CD4-positive, alpha-beta T cell (primary cell): ENCODE measurements at places on chromosomes 1 and 21.

- no peak for DNase-seq
Measured at GRCh38 chr1:22428672-22429071, 23.0 kb upstream of the ZBTB40 start.

DNA sequence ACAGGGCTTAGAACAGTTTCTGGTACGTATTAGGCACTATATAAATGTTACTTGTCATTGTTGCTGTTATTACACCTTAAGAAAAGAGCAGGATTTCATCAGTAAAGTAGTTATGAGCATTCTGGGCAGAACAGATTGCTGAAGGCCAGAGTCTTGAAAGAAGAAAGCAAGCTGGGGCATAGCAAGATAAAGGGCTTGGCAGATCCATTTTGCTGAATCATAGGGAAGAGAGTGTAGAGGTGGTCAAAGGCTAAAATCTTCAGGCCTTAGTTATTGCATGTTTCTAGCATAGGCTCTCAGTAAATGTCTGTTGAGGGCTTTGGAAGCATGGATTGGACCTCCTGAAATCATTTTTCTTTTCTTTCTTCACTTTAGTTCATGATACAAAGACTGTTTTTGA, 67.5 kb downstream of the PLA2G4A start:
- no peak for DNase-seq

DNA sequence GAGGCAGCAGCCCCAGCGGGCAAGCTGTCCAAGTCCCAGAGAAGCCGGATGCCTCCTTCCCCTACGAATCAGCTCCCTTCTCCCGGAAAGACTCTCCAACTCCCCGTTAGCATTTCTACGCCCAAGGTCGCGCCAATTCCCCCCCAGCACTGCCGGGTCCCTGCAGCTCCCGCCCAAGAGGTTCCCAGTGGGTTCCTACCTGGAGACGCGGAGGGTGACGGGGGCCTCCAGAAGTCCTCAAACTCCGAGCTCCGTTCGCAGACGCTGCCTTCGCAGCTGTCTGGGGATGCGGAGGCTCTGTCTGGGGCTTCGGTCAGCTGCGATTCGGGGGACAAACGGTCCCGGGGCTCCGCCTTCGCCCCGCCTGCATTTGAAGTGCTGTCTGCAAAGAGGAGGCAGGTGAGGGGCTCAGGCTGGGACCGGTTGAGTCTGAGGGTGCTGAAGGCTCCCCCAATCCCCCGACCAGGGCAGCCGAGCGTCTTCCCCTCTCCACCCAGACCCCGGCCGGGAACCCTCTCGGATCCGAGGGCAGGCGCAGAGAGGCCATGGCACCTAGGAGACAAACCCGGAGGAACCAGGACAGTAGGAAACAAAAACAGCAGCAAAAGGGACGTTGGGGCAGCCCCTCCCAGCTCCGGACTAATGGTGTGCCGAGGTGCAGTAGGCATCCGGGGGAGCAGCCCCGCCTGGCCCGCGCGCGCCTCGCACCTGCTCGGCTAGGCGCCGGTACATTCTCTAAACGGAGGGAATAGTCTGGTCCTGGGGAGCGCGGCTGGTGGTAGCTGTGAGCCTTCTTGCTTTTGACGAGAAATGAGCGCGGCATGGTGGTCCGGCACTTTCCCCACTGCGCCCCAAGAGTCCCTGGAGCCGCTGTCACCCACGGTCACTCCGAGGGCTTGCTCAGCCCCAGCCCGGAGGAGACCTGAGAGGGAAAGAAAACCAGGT, 3.8 kb downstream of the GFI1 start:
- peak; percentile 65 for DNase-seq

DNA sequence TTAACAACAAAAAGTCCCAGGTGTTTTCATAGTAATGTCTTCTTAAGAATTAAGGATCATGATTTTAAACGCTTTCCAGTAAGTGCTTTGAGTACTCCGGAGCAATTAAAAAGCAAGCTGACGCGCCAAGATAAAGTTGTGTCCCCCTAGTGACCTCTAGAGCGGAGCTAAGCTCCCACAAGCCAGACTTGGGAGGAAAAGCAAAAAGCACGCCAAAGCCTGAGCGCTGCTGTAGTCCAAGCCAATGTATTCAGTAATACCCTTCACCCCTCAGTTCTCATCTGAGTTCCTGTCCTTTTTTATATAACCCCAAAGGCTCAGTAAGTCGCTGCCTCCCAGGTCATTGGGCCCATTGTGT, 3.5 kb upstream of the SLC44A5 start:
- DNase-seq: no peak

GRCh38 chr1:247060771-247061170, 17.8 kb downstream of the ZNF670 start:
- DNase-seq: no peak

DNA sequence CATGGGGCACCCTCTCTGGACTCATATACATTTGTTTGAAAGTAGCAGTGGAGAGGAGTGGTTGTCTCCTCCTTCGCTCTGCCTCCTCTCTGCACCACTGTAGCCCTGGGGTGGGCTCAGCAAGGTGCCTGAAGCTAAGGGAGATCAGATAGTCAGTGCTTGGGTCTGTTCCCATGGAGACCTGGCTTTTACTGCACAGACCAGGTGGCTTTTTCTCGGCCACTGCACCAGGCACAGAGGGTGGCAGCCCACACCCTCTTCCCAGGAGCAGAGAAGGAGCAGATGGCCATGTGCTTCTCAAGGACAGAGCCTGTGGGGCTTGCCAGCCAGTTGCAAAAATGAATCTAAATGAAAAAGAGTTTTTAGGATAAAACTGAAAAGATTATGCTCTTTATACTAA, 123.4 kb upstream of the KCNK1 start:
- DNase-seq: no peak

DNA sequence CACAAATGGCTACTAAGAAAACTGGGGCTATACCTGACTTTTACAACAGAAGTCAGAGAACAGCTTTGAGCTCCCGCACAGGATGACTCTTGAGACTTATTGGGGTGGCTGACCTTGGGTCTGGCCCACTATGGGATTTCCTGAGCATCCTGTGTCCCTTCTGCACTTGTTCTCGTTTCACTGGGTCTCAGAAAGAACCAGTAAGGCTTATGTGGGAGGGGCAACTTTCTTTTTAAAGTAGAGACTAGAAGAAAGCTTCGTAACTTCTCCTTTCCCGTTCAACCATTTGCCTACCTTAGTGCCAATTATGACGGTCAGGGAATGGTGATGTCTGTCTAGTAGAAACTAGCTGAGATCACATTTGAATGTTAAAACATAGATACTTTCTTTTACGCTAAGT, 59.5 kb upstream of the C1orf105 start:
- DNase-seq: no peak

DNA sequence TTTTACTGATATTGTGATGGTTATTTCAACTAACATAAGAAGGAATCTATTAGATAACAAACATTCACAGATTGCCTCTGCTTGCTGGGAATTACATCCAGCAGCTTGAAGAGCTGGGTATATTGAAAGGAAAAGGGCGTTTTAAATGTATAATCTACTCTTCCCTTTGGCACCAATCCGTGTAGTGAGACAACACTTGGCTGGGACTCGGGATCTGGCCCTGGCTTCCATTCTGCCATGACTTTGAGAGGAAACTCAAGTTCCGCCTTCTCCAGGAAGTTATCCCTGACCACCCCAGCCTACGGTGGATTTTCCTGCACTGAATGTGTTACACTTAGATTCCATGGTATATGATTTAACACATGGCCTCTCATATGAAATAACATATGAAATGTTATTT, 86.9 kb upstream of the UBE2U start:
- no peak for DNase-seq

GRCh38 chr1:12525311-12526181, 92.5 kb downstream of the DHRS3 start:
- no peak for DNase-seq

- DNase-seq: peak; percentile 47
Measured at GRCh38 chr21:42653231-42654061, at the start of gene PDE9A. Gene PDE9A (plus strand): TSS chr21:42653621. CDS start chr21:42653815, 194 bp downstream.

DNA sequence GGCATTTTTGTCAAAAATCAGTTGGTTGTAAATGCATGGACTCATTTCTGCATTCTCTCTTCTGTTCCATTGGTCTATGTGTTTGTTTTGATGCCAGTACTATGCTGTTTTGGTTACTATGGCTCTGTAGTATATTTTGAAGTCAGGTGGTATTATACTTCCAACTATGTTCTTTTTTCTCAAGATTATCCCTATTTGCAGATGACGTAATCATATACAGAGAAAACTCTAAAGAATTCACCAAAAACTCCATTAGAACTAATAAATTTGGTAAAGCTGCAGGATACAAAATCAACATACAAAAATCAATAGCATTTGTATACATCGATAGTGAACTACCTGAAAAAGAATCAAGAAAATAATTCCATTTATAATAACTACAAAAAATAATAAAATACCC, 253.1 kb upstream of the NEGR1 start:
- DNase-seq: no peak

DNA sequence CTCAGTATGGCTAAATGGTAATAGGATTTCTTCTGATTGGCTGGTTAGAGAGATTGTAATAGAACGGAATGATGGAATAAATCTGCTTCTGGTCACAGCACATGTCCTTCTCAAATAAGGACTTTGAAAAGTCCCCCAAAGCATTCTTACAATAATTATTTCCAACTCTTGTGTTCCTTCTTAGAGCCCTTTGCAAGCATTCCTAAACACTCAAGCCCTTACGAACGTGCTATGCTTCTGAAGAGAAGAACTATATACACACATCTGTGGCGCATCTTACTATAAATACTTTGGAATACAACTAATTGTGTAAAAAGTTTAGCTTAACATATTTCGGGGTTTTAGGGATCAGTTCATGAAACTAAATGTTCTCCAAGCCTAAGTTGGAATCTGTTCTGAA, 25.6 kb downstream of the CLIC4 start:
- DNase-seq: no peak

GRCh38 chr1:108560874-108561459, 1.1 kb downstream of the EEIG2 start:
- DNase-seq: peak; percentile 42

DNA sequence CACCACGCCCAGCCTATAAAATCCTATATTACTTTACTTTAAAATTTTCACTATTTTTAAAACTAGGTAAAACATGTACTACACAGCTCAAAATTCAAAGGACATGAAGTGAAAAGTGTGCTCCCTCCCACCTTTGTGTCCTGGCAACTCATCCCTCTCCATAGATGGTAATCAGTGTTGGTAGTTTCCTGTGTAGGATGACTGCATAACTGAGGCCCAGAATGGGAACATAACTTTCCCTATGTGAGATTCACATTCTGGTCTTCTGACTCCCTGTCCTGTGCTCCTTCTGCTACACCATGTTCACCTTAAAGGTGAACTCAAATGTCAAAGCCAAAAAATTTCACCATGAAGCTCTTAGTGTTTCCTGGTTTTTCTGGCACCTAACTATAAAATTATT, 39.3 kb downstream of the XKR8 start:
- DNase-seq: no peak

DNA sequence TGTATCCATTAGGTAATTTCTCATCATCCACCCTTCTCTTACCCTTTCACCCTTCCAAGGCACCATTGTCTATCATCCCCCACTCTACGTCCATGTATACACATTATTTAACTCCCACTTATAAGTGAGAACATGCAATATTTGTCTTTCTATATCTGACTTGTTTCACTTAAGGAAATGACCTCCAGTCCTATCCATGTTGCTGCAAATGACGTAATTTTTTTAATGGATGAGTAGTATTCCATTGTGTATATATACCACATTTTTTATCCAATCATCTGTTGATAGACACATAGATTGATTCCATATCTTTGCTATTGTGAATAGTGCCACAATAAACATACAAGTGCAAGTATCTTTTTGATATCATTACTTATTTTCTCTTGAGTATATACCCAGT, 322.9 kb upstream of the CXADR start:
- no peak for DNase-seq

GRCh38 chr1:110196917-110197765, 13.0 kb upstream of the KCNC4 start:
- peak; percentile 32 for DNase-seq

DNA sequence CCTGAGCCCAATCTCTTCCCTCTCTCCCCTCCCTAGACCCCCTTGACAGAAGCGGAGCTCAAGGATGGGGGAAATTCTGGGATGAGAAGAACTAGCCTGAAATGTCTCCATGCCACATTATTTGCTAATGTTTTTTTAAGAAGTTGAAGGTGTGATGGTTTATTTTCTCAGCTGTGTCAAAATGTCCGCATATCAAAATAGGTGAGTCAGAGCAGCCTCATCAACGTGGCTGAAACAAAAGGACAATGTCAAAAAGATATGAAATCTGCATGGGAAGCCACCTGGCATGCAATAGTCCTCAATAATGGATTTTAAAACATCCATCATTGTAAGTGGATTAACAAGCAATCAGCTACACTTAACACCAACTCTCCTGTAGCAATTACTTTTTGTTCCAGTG, 101.4 kb downstream of the BEND5 start:
- DNase-seq: no peak

DNA sequence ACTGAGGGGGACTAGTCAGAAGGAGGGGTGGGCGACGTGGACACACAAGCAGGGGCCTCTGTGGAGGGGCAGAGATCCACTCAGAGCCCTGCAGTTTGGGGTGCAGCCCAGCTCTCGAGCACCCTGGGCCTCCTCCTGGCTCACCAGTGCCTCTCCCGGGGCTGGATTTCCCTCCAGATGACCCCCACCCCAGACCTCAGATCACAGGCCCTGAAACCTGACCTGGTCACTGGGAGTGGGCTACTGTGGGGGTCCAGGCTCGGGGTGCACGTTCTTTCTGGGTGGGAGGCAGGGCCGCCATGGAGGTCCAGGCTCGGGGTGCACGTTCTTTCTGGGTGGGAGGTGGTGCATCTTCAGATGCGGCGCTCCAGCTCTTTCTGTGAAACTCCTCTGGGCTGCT, 10.3 kb upstream of the LHX4 start:
- no peak for DNase-seq

DNA sequence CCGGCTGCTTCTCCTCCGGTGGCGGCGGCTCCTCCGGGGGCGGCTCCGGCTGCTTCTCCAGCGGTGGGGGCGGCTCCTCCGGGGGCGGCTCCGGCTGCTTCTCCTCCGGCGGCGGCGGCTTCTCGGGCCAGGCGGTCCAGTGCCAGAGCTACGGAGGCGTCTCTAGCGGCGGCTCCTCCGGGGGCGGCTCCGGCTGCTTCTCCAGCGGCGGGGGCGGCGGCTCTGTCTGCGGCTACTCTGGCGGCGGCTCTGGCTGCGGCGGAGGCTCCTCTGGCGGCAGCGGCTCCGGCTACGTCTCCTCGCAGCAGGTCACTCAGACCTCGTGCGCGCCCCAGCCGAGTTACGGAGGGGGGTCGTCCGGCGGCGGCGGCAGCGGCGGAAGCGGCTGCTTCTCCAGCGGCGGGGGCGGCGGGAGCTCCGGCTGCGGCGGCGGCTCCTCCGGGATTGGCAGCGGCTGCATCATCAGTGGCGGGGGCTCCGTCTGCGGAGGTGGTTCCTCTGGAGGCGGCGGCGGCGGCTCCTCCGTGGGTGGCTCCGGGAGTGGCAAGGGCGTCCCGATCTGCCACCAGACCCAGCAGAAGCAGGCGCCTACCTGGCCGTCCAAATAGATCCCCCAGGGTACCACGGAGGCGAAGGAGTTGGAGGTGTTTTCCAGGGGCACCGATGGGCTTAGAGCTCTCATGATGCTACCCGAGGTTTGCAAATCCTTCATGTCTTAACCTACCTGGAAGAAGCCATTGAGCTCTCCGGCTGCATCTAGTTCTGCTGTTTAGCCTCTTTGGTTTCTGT, 2.0 kb downstream of the LORICRIN start:
- peak; percentile 11 for DNase-seq

GRCh38 chr1:46705408-46705807, 13.5 kb downstream of the EFCAB14 start:
- no peak for DNase-seq
